ENCODE measurements at places on chromosomes 5 and 9.

GRCh38 chr5:179161901-179162300, 101.7 kb downstream of the ZNF354C start:
- no peak for DNase-seq

DNA sequence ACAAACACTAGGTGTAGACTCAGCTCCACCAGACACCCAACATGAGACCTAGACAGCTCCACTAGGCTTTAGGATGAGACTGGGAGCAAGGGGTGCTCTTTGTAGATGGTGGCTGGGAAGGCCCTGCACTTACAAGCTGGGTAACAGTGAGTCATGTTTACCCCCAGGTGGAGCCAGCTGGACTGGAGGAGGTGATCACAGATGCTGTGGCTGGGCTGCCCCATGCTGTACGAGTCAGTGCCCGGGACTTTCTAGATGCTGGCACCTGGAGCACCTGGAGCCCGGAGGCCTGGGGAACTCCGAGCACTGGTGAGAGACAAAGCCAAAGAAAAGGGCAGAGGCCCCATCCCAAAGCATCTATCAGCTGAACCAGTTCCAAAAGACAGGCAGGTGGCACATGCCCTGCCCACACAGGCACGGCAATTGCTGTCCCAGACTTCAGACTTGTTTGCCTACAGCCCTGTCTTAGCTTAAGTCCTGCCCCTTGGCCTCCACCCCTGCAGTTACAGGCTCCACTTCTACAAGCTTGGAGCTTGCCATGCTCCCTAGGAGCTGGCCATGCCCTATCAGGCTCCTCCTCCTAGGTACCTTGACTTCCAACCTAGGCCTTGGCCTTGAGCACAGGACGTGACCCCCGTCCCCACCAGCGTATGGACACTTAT, 2.7 kb downstream of the CCL27 start:
- no peak for DNase-seq

DNA sequence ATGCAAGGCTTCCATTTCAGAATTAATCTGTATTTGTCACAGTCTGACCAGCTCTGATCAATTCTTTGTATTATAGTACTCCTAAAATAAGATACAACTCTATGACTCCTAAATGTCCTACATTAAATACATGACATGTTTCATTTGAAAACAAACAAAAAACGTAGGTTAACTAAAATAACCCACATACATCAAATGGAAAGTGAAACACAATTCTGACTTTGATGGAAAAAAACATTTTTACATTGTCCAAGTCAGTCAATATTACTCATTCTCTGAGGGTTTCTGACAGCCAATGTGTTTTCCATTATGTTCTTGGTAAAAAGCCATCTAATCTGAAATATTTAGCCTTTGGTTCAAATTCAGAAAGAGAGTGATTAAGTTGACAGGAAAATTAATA, 8.7 kb downstream of the HMGCS1 start:
- no peak for DNase-seq

DNA sequence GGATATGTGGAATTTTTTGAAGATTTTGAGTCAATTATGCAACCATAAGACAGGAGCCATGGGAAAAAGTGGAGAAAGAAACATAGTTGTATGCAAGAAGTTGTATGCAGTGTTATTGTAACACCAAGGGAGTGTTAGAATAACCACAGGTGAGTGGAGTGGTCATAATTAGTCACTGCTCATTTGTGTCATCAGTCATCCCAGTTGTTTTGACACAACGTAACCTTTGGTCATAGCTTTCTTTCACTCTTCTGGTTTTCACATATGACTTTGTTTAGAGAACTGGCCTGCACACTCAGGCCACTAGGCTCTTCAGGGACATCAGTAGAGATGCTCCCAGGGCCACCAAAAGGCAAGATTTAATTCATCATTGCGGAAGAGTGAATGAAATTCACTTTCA, 158.7 kb upstream of the HMHB1 start:
- DNase-seq = no peak

- DNase-seq = no peak
Observed at GRCh38 chr5:123705741-123706140, 193.8 kb downstream of the CSNK1G3 start.

DNA sequence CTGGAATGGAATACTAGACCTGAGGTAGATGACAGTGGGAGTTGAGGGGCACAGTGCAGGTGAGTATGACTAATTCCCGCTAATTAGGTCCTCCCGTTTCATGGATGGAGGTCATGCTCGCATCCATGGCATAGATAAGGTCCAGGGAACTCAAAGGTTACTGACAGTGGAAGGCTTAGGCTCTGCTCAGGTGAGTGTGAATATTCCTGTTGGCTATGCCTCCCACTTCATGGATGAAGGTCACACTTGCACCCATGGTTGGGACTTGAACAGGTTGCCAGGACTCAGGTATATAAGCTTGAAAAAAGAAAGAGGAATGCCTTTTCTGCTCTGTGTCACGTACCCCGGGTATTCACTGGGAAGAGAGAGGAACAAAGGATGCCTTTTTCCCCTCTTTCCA, 19.8 kb upstream of the UNC13B start:
- DNase-seq = no peak

DNA sequence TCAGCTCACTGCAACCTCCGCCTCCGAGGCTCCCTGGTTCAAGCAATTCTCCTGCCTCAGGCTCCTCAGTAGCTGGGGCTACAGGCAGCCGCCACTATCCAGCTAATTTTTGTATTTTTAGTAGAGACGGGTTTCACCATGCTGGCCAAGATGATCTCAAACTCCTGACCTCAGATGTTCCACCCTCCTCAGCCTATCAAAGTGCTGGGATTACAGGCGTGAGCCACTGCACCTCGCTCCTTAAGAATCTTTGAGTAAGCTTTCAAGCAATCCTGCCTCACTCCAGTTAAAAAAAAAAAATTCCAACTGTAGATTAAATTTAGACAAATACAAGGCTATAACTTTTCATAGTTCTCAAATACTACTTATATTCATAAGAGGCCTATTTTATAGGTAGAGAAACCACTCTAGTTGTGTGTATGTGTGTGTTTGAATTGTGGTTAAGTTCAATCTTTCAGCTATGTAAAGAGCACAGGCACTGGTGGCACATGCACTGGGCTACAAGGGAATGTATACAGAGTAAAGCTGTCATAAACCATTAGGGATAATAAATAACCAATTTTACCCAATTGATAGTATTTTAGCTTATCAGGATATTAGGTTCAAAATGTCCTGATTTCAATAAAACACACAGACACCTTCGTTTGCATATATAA, 50.6 kb upstream of the RAPGEF6 start:
- DNase-seq = no peak

DNA sequence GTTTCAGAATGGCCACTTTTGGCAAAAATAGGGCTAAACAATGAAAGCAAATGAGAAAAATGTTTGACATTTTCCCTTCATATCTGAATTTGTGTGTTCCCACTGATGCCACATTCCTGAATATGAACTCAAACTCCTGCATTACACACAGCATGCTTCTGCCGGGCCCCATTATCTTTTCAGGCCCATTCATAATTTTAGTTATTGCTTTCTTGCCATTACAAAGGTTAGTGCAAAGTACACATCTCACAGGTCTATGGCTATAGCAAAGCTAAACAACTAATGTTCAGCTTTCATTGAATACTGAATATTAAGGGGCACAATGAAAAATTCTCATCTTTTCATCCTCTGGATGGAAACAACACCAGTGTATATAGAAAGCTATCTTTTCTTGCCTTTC, 568.9 kb upstream of the ZNF608 start:
- DNase-seq = no peak

DNA sequence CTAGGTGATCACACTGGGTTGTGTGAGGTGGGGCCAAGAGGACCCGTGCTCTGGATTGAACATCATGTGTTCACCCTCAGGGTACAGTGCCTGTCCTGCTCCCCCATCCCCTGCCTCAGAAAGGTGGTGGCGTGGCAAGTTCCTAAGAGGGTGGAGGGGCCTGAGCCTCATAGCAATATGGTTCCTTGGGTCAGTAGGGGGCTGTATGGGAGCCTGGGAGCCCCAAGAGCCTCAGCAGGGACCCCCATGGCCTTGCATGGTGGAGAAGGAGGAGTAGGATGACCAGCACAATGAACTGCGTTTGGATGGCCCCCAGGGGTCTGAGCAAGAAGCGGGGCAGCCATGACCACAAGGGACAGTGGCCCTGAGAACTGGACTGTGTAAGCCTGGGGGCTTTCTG, 89.6 kb upstream of the SHB start:
- DNase-seq = no peak

DNA sequence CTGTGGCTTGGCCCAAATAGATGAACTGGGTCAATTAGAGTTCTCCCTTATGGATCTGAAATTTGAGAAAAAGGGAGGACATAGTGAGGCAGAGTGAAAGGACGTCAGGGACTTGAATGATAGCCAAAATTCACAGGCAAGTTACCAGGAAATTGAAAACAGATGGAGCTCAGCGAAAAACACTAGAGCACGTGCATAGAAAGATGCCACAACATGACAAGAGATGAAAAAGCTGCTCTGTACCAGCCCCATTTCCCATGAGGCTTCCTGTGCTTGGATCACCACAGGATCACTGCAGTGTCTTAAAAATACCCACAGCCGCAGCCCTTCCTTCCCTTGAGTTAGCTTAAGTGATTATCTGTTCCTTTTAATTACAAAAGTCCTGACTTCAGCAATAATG, 39.0 kb upstream of the HOMER1 start:
- no peak for DNase-seq

- DNase-seq = no peak
Observed at GRCh38 chr5:67771221-67771620, 444.3 kb upstream of the PIK3R1 start.

DNA sequence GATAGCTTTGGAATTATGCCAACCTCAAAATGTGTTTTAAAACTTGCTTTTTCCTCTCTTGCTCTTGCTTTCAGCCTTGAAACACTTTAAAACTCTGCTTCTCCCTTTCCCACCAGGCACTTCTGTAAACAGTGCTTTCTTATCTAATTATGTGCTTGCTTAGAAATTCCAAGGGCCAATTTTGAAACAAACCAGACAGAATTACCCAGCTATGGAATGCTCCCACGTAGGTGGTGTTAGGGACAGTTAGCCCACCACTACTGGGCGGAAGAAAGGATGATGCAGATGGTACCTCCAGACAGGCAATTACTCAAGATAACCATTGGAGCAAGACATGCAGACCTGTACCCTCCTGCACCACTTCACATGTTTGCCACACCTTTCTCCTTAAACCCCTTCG, 523.0 kb upstream of the PTPRD start:
- DNase-seq = no peak

GRCh38 chr5:131042021-131042789, 122.9 kb downstream of the HINT1 start:
- no peak for DNase-seq

GRCh38 chr9:123169926-123170325, 98.5 kb downstream of the STRBP start:
- no peak for DNase-seq

- no peak for DNase-seq
Observed at GRCh38 chr5:41954286-41954685, 29.2 kb downstream of the FBXO4 start.

DNA sequence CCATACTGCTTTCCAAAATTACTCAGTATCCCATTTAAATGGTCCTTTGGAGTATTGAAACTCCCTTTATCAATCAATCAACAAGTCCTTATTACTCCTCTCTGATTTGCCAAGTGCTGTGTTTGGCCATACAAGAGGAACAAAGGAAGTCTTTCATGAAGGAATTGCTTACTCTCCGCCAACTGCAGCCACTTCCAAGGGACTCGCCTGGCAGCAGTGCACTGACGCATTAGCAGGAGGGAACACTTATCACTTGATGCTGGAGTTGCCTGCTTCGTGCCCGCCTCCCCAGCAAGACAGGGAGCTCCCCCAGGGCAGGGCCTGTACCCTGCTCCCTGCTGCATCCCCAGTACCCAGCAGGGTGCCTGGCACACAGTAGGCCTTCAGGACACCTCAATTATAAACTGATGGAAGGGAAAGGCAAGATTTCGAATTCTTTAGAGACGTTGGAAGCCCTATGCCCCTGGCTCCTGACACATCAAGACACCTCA, 97.9 kb downstream of the CRB2 start:
- DNase-seq = no peak

- DNase-seq = no peak
Observed at GRCh38 chr5:148542812-148543211, 111.5 kb downstream of the HTR4 start.

- DNase-seq = no peak
Observed at GRCh38 chr5:2430606-2431005, 320.9 kb downstream of the IRX2 start.

Measured in stimulated activated CD8-positive, alpha-beta memory T cell treated with anti-CD3 and anti-CD28 coated beads, Interleukin-4, amount 100 ng/mL, for 1 hour (primary cell).